ENCODE measurements at places on chromosomes 13 and 19.

GRCh38 chr19:51690454-51691073 lies 2.6 kb upstream of the SPACA6 start:
- no peak for DNase-seq

DNA sequence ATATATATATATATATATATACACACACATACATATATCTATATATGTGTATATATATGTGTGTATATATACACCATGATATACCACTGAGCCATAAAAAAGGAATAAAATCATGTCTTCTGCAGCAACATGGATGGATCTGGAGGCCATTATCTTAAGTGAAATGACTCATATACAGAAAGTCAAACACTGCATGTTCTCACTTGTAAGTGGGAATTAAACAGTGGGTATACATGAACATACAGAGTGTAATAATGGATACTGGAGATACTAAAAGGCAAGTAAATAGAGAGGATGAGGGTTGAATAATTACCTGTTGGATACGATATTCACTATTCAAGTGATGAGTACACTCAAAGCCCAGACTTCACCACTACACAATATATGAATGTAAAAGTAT lies 332.6 kb downstream of the SLITRK1 start:
- DNase-seq, result no peak

DNA sequence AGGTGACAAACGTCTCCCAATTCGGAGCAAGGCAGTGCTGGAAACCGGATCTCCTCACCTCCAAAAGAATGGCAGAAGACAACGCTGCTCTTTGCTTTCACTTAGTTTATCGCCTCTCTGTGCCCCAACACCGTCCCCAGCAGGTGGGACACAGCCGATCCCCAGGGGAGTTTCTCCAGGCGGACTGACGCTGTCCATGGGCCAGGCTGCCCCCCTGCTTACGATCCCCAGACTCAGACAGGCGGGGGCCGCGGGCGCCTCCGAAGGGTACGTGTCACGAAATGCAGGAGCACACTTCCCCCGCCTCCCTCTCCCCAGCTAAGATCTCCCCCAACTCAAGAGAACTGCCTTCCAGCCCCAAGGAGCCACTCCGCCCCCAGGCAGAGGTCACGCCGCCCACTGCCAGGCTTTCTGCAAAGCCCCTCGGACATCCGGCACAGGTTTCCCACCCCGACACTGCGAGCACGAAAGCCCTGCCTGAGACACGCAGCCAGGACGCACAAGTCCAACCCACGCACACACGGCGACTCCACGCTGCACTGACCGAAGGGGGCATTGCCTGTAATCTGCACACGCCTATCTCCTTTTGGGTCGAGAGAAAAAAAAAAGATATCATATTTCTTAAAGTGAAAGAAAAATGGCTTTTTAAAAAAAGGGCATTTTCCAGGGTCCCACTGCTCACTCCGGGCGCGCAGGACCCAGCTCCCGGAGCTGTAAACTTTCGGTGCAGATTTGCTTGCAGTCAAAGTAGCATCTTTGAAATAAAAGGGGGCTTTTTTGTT lies 2.0 kb downstream of the SPRY2 start:
- peak; percentile 37 for DNase-seq

- DNase-seq, result no peak
Measured at GRCh38 chr19:39470724-39471339, 9.8 kb upstream of the TIMM50 start.

DNA sequence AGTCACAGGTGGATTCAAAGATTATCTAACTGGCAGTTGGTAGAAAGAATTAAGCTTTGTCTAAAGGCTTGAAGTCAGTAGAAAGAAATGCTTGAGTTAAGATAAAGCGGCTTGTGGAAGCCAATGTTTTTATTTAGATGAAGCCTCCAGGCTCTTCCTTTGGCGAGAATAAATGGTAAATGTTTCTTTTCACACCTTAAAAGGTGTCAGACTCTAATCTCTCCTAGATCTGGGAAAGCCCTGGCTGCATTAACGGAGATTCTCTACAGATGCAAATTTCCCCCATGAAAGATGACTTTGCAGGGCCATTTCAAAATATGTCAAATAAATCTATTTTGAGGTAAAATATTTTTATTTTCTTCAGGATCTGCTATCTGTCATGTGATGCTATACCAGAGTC lies 37.8 kb upstream of the PCCA start:
- DNase-seq, result no peak

DNA sequence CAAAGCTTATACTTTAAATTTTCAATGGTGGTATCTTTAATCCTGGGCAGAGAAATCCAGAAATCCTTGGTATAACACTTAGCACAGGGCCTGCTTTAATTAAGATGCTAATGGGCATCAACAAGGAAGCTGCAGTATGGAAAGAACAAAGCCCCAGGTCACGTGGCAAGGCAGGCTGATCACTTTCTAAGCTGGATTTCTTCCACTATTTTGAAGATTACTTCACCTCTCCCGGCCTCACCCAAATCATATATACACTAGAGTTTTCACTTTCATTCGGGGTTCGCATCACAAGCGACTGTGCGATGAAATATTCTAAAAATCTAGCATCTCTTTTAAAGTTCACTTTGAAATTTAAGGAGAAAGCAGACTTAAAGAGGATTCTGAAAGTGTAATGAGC lies 71.8 kb downstream of the STARD13 start:
- DNase-seq, result no peak

- DNase-seq, result no peak
Measured at GRCh38 chr13:44780591-44781280, 204.6 kb upstream of the TSC22D1 start.

DNA sequence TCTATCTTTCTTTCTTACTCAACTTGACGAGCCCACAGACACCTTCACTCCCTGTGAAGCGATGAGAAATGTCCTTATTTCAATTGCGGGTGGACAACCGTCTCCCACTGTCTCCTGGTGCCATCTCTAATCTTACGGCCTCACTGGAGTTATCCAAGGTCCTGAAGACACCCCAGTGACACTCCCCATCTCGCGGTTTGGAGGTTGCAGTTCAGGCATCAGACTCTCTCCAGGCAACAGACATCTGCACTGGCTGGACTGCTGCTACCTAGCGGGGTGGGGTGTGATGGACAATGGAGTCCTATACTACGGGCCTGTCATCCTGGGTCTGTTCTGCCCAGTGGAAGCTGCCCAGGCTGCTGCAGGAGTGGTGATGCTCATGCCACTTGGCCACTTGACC lies 18.3 kb upstream of the IRS2 start:
- no peak for DNase-seq

DNA sequence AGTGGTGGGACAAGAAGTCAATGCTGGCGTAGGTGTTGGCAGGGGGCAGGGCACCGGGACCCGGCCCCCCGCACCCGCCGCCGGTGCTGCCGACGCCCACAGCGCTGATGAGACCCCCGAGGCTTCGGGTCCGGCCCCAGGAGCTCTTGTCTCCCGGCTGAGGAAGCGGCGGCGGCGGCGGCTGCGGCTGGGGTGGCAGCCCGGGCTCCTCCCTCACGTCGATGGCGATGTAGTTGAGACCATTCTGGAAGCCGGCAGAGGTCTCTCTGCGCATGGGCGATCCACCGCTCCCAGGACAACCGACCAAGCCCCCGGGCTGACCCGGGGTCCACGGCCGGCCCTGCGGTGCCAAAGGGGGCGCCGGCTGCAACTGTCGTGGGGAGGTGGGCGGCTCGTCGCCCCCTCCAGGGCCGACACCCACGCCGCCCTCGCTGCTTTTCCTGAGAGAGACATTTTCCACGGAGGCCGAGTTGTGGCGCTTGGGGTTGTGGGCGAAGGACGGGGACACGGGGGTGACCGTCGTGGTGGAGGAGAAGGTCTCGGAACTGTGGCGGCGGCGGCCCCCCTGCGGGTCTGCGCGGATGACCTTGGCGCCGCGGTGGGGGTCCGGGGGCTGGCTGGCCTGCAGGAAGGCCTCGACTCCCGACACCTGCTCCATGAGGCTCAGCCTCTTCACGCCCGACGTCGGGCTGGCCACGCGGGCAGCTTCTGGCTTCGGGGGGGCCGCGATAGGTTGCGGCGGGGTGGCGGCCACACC lies 4.1 kb downstream of the IRS2 start:
- DNase-seq, result no peak

GRCh38 chr19:2164020-2164998 lies 576 bp downstream of the DOT1L start:
- no peak for DNase-seq

DNA sequence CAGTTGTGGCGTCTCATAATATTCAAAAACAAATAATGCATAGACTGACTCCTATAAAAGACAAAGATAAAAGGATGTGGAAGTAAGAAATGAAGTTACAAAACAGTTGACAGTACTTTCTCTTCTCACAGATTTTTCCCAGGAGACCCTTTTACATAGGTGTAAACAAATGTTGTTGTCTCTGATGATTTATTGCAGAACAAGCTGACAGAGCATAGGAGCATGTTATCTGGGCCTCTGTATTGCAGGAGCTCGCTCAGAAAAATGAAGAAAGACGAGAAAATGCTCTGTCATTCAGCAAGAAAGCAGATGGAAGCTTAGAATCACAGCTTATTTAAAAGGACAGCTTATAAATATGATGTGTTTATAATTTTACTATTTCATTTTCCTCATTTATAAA lies 353.6 kb upstream of the GPC6 start:
- DNase-seq, result no peak

- DNase-seq, result no peak
Measured at GRCh38 chr19:34994286-34994642, 5.9 kb upstream of the GRAMD1A start.

DNA sequence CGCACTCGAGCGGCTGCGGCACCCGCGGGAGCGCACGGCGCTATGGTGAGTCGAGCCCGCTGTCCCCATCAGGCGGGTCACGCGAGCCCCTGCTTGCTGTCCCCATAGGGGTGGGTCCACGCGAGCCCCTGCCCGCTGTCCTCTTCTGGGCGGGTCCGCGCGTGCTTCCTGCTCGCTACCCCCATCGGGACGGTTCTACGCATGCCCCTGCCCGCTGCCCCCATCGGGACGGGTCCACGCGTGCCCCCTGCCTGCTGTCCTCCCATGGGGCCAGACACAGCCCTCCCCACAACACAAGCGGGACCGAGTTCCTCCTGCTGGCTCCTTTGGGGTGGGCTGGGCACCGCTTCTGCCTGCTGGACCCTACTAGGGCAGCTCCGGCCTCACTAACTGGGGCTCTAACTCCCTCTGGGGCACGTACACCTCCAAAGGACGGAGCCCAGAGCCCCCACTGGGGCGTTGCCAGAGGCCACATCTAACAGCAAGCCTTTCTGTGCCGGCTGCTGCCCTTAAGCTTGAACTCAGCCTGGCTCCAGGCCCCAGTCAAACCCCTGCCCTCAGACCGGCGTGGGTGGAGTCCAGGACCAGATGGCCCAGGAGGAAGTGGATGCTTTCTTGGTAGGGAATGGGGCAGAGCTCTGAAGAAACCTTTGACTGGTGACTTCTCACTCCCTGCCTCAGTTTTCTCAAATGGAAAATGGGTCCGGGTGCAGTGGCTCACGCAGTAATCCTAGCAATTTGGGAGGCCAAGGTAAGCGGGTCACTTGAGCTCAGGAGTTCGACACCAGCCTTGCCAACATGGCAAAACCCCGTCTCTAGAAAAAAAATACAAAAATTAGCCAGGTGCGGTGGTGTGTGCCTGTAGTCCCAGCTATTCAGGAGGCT lies 722 bp downstream of the COLGALT1 start:
- peak; percentile 66 for DNase-seq

GRCh38 chr13:66348745-66349690 lies 881.1 kb downstream of the PCDH9 start:
- no peak for DNase-seq

DNA sequence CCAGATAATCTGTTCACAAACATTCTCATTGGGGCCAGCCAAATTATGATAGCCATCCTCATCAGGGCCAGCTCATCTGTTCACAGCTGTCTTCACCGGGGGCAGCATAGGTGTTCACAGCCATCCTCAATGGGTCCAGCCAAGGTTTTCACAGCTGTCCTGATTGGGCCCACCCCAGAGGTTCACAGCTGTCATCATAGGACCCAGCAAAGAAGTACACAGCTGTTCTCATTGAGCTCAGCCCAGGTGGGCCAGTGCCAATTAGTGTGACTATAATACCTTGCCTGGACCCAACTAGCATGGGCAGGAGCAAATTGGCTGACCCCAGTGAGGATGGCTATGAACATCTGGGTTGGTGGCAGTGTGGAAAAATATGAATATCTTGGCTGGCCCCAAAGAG lies 1166.0 kb downstream of the UQCRFS1 start:
- no peak for DNase-seq

DNA sequence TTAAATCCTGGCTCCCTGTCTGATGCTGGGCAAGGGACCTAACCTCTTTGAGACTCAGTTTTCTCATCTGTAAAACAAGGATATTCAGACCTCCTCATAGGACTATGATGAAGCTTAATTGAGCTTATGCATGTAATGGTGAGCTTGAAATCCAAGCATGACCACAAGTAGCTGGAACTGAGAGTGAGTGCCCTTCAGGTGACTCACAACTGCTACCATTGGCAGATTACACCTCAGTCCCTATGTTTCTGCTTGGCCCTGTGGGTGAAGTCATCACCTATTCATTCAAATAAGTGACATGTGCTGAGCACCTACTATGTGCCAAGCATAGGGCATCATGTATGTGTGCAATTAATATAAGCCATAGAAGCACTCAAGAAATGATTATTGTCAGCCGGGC lies 25.7 kb downstream of the NOVA2 start:
- DNase-seq, result no peak

GRCh38 chr13:57824121-57824520 lies 192.6 kb downstream of the PCDH17 start:
- no peak for DNase-seq

DNA sequence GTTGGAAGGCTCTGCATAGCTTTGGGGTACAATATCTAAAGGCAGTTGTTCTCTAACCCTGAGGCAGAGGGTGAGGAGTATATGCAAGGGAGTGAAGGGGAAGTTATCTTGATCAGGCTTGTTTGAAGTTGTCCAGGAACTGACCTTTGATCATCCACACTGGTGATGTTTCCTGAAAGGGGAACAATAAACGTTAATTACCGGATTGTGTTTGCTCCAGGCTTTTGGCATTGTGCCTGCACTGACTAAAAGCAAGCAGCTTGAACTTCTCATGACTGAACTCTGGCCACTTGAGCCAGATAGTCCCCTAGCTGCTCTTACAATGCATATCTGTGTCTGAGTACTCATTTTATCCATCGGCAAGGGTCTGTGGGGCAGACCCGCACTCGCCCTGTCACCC lies 27.0 kb upstream of the ZNF726 start:
- DNase-seq, result no peak

- no peak for DNase-seq
Measured at GRCh38 chr13:50518781-50519201, 324.7 kb downstream of the DLEU7 start.

GRCh38 chr13:100755891-100756290 lies 81.3 kb upstream of the TMTC4 start:
- DNase-seq, result no peak

GRCh38 chr13:96851856-96852445 lies 142.3 kb downstream of the OXGR1 start:
- DNase-seq, result no peak
